Pancreas (tissue), 10 donors: ENCODE measurements at places on chromosomes 5 and 9. TPM values are rescaled to one million over a fixed set of nuclear protein-coding genes. Genes with fewer than 3 reads are reported as not detected.

PCDH1 gene
- 10.1 TPM for polyA plus RNA-seq

- no peak overlapping the region for H3K4me3 ChIP-seq
- no peaks in the 10 kb centered on the region for H3K4me1 ChIP-seq
- no peak for DNase-seq
- H3K27ac ChIP-seq = no peak overlapping the region
- no peaks in the 10 kb centered on the region for H3K27me3 ChIP-seq
- H3K36me3 ChIP-seq = no peaks in the 10 kb centered on the region
Measured at GRCh38 chr5:10585518-10585915, 21.6 kb downstream of the ANKRD33B start.

DNA sequence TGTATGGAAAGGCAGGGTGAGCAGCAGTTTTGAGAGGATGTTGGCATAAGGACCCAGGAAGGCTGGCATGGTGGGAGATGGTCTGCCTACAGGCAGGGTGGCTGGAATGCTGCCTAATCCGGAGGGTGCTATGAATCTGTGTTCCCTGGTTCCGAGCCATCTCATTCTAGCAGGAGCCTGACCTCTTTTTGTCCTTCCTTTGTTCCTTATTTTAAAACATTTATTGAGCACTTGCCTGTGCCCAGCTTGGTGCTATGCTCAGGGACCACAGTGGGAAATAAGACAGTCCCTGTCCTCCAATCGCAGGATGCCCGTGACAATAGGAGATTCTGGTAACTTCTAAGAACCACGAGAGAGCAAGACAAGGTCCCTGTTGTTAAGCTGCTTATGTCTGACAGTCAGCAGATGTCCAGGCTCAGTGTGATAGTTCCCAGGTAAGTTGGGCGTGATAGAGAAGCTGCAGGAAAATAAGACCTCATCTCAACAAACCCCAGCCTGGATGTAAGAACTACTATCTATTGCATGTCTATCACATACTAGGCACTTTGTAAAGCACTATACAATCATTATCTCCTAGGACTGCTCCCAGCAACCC lies 9.1 kb upstream of the ZBTB34 start:
- no peak overlapping the region for H3K27ac ChIP-seq
- H3K4me3 ChIP-seq = no peak overlapping the region
- H3K36me3 ChIP-seq = no peaks in the 10 kb centered on the region
- H3K4me1 ChIP-seq = no peaks in the 10 kb centered on the region
- DNase-seq = no peak

DNA sequence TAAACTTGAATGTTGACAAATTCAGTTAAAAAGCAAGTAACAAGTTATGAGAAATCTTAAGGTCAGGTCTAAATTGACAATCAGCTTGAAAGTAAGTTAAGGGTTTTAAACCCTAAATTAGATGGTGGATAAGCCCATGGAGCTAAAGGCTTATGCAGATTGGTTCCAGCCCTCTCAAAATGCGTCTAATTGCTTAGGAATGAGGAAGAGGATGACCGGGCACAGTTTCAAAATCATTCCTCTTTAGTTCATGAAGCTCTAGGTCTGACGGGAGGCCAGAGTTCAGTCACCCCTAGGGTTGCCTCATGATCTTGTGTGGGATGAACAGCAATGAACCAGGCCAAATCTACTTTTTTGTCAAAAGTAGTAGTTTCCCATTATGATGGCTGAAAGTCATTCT lies 75.4 kb downstream of the SLC38A9 start:
- no peak for DNase-seq
- no peak overlapping the region for H3K4me3 ChIP-seq
- H3K27me3 ChIP-seq = no peaks in the 10 kb centered on the region
- H3K27ac ChIP-seq = peak overlapping the region; percentile 25
- H3K36me3 ChIP-seq = no peaks in the 10 kb centered on the region
- H3K4me1 ChIP-seq = peaks cover 40% of the 10 kb centered on the region

DNA sequence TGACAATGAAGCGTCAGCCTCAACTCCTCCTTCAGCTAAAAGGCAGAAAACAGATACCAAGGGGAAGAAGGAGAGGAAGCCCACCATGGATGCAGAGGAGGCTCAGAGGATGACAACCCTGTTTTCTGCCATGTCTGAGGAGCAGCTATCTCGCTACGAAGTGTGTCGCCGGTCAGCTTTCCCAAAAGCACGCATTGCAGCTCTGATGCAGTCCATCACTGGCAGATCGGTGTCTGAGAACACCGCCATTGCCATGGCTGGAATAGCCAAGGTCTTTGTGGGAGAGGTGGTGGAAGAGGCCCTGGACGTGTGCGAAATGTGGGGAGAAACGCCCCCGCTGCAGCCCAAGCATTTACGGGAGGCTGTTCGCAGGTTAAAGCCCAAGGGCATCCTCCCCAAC lies 968 bp downstream of the TAF11L11 start:
- H3K27ac ChIP-seq = no peak overlapping the region
- H3K36me3 ChIP-seq = no peaks in the 10 kb centered on the region
- no peak for DNase-seq
- H3K4me3 ChIP-seq = no peak overlapping the region
- H3K4me1 ChIP-seq = no peaks in the 10 kb centered on the region
- no peaks in the 10 kb centered on the region for H3K27me3 ChIP-seq

DNA sequence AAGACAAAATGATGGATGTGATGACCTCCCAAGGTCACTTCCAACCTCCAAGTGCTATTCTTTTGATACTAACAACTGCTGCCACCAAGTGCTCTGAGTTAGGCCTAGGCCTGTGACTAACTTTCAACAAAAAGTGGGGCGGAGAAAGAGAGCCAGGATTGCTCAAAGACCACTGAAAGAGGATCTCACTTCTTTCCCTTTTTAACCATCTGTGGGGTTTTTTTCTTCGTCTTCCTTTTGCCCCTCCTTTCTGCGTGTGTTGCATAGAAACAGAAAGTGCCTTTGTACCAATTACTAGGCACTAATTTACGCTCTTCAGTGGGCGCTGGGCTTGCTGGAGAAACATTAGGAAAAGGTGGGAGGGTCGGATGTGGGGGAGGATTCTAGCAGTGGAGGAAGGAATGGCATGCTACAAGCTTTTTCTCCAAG lies 8.0 kb downstream of the KLF9 start:
- H3K4me1 ChIP-seq = peaks cover 25% of the 10 kb centered on the region
- no peaks in the 10 kb centered on the region for H3K27me3 ChIP-seq
- no peak for DNase-seq
- peak overlapping the region; percentile 63 for H3K27ac ChIP-seq
- no peaks in the 10 kb centered on the region for H3K36me3 ChIP-seq
